Kidney epithelial cell (primary cell): ENCODE measurements at places on chromosomes 11 and 22.
A peak's percentile ranks its signal among the peaks of the same experiment; 100 is the strongest.

DNA sequence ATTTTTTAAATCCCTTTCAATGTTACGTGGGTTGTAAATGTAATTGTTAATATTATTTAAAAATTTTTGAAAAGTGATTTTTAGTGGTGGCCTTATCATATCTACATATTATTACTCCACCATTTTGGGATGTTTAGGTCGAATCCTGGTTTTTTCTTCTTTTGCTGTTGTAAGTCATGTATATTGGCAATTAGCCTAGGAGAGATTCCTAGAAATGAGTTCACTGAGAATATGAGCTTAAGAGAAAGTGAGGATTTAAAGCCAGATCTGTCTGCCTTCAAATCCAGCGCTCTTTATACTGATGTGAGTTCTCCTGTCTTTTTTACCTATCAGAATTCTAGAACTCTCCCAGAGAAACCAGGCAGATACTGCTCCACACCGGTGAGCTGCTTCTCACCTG lies 56.1 kb downstream of the PTPRJ start:
- no peak for DNase-seq

DNA sequence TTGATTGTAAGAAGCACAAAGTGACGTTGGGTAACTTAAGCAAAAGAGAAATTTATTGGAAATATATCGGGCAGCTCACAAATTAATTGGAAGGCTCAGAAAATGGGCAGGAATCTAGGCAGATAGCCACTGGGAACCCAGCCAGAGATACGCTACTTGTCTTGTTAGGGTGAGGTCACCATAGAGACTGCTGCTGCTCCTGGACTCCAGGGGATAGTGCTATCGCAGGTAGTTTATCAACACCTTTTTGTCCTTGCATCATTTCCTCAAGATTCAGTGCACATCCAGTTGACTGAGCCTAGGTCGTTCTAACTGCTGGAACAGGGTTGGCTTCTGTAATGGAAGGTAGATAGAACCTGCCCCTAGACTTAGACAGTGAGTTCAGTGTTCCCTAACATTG lies 19.6 kb downstream of the AMOTL1 start:
- DNase-seq, result no peak

DNA sequence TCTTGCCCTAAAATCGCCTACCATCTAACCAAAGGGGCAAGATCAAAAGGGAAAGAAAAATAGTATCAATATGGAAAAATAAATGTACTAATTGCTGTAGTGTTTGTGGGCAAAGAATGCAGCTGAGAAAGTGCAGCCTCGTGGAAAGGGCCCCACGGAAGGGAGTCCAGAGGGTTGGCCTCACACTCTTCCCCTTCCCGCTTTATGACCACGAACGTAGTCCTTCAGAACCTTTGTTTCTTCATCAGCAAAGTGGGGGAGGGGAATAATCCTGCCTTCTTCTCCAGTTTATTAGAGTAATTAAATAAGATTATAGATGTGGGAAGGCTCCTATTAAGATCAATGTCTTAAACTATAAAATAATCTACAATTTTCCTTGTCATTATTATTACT lies 41.0 kb downstream of the FLI1 start:
- DNase-seq, result no peak

DNA sequence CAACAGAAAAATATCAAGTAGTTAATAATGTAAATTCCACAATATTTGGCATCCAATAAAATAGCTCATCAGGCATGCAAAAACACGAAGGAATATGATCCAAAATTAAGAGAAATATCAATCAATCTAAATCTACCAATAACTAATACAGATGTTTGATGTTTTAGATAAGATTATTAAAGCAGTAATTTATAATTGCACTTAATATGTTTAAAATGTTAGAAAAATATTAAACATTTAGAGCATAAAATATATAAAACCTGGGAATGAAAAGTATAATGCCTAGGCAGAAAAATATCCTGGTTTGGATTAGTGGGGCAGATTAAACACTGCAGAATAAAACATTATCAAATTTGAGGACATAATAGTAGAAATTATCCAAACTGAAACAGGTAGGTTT lies 879.9 kb downstream of the FAM181B start:
- DNase-seq, result no peak

DNA sequence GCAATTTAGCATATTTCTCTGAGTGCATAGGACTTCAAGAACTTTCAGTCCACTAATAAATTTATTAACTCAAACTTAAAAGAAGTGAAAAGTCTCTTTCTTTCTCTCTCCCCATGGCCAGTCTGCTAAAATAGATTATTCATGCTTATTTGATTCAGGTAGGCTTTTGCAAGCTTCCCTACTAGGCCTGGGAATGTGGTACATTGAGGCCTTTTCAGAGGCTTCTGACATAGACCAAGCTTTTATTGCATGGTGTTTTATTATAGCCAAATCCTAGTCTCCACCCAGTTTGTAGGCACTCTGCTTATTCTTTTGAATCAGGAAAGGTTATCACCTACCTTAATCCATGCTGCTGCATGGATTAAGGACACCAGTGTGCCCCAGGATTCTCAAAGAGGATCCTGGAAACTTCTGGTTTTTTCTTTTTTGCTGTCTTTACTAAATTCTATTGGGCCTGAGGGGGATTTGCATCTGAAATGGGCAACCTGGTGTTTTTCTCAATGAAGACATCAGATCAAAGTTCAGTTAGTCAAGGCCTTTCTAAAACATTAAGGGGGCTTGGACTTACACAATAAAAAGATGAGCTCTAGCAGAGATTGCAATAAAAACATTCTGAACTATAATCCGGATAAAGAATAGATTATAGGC lies 92.2 kb downstream of the ELP4 start:
- no peak for DNase-seq

DNA sequence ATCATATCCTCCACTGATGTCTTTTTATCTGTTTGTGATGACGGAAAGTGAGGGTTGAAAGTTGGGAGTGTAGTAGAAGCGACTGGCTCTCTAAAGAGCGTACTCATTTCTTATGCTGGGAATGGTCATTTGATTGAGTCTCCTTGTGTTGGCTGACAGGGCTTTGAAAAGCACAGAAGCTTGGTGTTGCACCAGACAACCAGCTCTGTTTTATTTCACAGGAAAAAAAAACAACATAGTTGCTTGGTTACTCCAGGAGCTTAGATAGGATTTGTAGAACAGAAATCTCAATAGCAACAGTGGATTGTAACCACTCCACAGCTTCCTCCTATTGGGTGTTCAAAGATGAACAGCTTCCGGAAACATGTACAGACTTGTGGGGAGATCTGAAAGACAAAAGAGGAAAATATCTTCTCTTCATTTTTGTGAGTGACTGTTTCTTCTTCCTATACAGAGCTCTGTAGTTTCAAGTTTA lies 2.7 kb downstream of the RBM14 start:
- no peak for DNase-seq

GRCh38 chr11:67400942-67401494 lies 640 bp downstream of the PPP1CA start:
- DNase-seq, result no peak

DNA sequence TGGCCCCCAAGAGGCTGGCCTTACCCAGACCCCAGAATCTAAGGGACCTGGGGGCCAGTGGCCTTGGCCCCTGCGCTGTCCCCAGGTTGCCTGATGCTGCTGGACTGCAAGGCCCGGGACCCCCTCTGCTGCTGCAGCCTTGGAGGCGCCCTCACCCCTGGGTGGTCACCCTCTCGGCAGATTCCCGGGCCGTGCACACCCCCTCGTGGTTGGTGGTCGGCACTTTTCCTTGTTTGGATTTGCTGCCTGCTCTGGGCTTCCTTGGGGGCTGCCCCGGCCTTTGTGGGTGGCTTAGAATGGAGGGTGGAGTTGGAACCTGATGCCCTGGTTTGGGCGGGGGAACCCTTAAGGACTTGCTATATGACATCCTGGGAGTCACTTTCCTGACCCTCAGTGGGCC lies 5.3 kb downstream of the RIN1 start:
- DNase-seq, result no peak

GRCh38 chr11:43879789-43880639 lies 617 bp upstream of the ALKBH3 start:
- no peak for DNase-seq

DNA sequence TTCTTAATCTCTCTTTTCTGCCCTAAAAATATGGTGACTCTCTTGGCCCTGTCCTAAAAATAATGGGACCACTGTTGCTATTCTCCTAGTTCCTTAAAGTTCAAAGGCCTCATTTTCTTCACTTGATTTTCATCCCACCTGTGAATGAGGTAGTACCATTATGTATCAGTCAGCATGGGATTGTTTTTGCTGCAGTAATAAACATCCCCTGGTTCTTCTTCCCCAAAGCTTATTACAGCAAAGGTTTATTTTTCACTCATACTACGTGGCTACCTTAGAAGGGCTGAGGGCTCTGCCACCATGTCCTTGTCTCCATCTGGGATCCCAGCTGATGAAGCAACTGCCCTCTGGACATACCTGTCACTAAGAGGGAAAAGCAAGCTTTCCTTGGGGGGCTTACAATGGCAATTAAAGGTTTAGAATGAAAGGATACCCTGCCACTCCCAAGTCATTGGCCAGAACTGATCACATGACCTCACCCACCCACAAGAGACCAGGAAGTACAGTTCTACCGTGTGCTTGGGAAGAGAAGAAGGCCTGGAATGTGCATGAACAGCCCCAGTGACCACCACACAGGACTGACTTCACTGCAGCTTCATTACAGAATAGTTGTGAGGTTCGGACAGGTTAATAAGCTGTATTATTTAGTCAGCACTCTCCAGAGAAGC lies 7.8 kb downstream of the TTC38 start:
- no peak for DNase-seq

DNA sequence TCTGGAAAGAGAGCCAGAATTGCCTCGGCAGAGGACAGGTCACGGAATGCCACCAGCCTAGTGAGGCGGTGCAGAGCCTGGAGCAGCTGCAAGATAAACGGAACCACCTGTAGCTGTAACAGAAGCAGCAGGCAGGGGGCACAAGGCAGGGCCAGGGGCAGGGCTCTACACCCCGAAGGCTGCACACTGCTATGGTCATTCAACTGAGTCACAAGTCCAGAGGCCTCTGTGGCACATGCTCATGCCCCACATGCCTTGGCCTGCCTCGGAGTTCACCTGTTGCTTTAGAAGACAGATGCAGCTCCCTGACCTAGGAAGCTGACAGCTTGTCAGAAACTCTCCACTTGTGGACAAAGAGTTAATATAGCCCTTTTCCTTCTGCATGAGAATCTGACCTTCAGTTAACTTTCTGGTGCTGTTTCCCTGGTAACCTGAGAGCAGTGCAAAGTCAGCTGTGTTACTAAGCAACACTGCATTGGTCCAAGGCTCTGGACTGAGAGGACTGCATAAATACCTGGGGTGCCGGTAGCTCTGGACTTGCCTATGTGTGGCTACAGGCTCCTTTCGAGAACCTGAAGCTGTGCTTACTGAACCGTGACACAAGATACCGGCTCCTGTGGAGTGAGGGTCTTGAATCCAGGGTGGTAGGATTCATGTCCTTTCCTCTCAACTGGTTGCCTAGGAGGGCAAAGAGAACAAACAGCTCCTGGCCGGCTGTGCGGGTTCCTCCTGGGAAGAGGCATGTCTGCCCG lies 10.5 kb downstream of the COMMD9 start:
- peak; percentile 26 for DNase-seq

GRCh38 chr11:43738600-43739409 lies 58.3 kb downstream of the HSD17B12 start:
- DNase-seq, result peak; percentile 48

DNA sequence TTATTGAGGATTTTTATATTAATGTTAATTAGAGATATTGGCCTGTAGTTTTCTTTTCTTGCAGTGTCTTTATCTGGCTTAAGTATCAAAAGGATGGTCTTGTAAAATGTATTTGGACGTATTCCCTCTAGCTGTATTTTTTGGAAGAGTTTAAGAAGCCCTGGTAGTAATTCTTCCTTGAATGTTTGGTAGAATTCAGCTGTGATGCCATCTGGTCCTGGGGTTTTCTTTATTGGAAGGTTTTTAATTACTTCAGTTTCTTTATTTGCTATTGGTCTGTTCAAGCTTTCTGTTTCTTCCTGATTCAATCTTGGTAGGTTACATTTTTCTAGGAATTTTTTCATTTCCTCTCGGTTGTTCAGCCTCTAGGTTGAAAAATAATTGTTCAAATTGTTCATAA lies 255.0 kb upstream of the TBCEL start:
- DNase-seq, result no peak

DNA sequence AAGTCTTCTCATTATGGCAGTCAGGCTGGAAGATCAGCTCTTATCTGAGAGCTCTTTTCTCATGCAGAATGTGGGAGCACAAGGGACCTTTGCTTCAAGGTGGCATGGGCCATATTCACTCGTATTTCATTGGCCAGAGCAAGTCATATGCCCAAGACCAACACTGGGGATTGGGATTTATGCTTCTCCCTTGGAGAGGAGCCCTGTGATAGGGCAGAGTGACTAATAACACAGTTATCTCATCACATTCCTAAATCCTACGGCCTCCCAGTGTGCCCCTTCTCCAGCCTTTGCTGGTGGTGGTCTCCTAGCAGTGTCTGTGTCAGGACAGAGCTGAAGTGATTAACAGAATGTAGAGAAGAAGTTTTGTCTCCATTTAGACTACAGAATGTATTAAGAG lies 48.6 kb downstream of the SYT9 start:
- DNase-seq, result no peak

DNA sequence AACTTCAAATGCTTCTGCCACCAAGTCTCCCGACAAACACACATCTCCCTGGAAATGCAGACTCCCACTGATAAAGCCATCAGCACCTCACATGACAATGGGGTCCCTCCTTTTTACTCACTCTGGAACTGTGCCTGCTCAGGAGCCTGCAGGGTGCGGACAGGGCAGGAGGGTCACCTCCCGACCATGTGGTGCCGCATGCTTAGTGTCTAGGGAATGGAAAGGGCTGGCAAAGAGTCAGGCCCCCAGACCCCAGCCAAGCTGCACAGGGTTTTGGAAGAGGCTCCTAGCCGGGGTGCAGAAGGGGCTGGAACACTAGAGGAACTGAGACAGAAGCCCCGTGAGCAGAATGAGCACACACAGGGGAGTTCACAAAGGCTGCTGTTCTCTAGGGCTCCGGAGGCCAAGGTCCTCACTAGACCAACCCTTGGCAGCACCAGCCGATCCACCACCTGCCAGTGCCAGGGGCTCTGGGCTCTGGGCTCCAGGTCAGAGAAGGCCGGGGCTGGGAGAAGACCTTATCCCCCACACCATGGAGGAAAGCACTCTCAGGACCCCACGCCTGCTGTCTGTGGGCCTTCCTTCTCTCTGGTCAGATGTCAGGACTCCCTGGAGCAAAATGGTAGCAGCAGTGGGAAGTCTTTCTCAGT lies 125.1 kb upstream of the FGF3 start:
- no peak for DNase-seq
